ENCODE measurements at places on chromosomes 5 and 9. TPM values are rescaled to one million over a fixed set of nuclear protein-coding genes. Genes with fewer than 3 reads are reported as not detected.

FAM81B gene
- total RNA-seq = 4.3 TPM

TRAPPC13 gene
- total RNA-seq = 21.8 TPM

DNA sequence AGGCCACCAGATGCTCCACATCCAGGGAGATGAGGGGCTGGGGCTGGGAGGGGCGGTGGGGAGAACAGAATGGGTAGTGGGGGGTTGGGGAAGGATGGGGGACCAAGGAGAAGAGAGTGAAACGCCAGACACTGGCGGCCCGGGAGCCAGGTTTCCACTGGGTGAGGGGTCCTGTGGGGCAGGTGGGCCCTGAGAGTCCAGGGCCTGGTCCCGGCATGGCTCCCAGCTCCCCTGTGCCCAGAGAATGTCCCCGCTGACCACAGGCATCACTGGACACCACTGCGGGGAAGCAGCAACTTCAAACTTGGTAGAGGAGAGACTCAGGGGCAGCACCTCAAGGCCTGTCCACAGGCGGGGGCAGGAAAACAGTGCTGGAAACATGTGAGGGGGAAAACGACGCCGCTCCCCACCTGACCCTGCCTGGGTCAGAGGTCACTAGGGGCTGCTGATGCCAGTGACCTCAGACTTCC, 13.2 kb downstream of the NINJ1 start:
- peak; percentile 12 for DNase-seq

TCF7 gene
- 7.5 TPM for total RNA-seq

DNA sequence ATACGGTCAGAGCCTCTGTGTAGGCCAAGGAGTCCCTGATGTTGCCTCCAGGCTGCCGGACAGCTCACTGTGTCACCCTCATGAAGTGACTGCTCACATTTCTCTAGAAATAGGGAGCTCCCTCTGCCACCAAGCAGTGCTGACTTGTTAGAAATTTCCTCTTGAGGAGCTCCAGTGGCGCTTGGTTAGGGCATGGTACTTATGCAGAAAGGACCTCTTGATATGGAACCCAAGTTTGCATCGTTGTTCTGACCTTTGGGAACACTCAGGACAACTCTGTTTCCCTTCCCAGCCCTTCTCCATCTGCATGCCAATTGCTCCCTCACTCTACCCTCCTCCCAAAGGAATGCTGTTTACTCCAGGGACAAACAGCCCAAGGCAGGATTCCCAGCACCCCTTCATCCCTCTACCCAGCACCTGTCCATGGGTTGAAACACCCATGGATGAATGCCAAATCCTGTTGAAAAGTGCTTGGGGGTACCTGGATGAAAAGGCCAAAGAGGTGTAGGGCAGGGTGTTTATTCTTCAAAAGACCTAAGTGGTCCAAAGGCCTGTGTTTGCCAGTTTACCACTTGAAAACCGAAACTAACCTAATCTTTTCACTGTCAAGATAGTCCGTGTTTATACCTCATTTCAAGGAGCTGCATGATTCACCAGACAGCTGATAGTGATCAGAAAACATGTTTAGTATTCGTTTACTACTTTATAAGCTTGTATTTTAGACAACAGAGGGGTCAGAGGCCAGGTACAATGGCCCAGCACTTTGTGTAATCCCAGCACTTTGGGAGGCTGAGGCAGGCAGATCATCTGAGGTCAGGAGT, 51.1 kb downstream of the KLF4 start:
- no peak for DNase-seq

DNA sequence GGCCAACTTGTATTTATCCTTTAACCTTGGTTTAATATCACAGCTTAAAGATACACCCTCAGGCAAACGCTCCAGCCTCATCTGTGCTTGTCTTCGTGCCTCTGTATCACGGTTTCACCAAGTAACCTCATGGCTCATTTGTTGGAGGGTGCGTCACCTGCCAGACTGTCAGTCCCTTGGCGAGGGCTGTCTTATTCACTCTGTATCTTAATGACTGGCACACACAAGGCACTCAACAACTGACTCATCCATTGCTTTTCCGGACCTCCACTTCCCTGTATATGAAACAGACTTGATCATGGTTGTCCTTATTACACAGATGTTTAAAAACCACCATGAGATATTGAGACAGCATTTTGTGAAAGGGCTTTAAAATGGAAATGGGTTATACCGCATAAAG, 28.0 kb downstream of the LCP2 start:
- no peak for DNase-seq

DNA sequence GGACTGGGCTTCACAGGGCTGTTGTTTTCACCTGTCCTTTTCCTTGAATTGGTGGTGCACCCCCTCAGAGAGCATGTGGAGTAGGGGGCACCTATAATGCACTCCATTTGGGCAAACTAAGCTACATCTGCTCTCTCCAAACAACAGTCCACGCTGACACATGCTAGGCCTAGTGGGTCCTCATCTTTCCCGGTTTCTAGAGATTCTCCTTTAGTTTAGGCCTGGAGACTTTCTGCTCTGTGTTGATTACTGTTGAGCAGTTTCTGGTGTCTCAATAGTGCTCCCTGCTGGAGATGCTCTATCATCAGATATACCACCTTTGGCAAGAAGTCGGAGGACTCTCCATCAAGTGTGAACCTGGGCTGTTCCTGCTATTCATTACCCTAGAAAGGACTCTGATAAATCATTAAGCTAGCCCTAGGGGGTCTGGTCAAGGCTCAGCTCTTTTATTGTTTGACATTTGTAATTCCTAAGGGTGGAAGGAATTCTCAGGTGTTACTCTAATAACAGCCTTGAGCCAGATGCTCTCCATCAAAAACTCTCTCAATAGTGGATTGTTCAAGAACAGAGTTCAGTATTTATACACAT, 64.0 kb upstream of the FYB1 start:
- peak; percentile 40 for DNase-seq

KIF24 gene
- total RNA-seq = 3.9 TPM

GRCh38 chr5:111563031-111563822, 50.9 kb upstream of the STARD4 start:
- no peak for DNase-seq

DBH gene
- not detected for total RNA-seq

GRCh38 chr5:150129813-150130492, 25.7 kb downstream of the PDGFRB start:
- DNase-seq = no peak

- DNase-seq = no peak
Observed at GRCh38 chr9:110807956-110808598, 139.5 kb downstream of the MUSK start.

DNA sequence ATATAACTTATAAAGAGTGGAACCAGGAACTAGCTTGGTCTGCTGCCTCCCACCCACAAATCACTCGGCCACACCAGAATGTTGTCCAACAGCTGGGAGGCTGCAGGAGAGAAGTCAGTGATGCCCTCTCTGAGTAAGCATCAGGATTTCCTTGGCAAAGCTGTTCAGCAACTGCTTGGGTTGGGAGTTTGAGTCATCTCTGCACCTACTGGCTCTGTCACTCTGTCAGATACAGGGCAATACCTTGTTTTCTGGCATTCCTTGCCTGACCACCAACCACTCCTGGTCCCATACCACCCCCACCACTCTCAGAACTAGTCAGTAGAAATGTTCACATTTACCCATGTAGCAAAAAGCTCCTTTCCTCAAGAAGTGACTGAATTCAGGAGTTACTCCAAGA, 36.8 kb upstream of the GCNT4 start:
- DNase-seq = no peak

DNA sequence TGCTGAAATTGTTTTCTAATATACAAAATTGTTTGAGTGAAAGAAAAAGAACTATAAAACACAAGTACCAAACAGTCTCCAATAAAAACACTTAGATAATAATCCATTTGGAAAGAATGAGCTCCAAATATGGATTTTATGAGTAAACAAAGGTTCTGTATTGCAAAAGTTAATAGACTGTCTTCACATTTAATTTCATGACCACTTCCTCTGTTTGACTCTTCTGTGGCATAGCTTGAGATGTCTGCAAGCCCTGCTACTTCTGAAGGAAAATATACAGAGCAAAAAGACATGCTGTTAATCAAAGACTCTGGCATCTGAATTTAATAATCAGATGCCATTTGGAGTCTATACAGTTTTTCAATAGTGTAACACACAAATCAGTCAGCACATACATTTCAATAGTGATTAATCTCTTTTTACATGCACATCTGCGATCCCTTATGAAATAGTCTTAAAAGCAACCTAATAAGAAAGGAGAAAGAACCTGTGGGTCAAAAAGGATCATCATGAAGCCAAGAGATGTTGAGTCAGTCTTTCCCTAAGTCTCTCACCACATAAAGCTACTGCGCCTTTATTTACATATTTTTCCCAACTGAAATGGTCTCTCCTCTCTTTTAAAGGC, 165.4 kb upstream of the LHFPL2 start:
- DNase-seq = no peak

RGMB gene
- 11.8 TPM for total RNA-seq

GRCh38 chr9:37100327-37100726, 20.0 kb upstream of the ZCCHC7 start:
- no peak for DNase-seq

- DNase-seq = no peak
Observed at GRCh38 chr9:13809401-13809800, 504.5 kb downstream of the NFIB start.

DNA sequence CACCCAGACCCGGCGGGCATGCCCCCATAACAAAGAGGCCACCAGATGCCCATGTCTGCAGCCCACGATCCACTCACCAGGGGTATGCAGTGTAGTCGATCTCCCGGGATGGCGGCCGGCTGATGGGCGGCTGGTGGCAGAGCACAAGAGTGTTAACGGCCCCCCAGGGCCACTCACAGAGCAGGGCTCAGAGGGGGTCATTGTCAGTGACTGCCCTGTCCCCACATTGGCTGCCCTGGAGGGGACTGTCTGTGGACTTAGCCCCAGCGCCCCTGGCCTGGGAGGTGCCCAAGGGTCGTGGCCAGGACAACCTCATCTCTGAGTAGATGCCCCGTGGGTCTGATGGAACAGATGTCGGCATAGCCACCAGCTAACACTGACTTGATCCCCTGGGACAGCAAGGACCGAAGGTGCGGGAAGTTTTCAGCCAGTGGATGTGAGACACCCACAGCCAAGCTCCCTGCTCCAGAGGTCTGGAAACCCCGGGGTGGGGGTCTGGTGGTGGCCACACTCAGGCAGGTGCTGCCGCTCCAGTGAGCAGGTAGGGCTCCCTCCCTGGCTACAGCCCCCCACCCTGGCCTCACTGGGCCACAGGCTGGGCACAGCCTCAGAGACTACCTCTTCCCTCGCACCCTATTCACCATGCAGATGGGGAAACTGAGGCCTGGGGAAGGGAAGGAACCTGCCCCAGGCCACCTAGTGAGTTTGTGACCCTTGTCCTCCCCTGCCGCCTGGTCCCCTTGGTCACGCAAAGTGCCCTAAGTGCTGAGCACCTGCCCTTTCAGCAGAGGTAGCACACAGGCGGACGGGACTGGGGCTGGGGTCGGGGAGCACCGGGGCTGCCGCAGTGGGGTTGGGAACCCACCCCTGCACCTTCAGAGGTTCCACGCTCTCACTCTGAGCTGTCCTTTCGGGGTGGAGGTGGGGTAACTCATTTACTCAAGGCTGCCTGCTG, 38.1 kb upstream of the SARDH start:
- DNase-seq = peak; percentile 11

GRCh38 chr9:35675204-35675603, 1.5 kb downstream of the CA9 start:
- no peak for DNase-seq

DNA sequence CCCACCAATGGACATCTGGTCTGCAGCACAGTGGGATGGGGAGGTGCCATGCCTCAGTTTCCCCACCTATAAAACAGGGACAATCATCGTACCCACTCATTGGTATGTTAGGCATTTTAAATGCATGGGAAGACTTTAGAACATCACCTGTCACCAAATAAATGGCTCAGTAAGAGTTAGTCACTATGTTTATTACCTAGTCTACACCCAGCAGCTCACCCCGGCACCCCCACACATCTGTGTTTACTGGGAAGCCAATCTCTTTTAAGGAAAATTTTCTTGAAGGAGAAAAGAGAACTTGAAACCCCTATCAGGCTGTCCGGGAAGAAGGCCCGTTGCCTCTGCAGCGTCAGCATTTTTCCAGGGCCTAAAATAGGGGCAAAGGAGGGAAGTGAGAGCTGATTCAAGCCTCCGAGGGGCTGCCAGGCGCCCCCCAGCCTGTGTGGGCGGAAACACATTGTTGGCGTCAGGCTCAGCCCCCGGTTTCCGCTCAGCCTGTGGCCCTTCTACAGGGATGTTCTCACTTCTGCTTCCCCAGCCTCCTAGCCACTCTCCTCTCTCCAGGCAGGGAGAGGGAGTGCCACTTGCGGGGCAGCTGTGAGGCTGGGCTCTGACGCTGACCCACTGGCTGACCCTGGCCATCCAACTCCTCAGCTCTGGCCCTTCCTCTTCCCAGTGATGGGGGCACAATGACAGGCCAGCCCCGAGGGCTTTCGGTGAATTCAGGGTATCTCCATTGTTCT, 4.6 kb downstream of the CSF1R start:
- DNase-seq = peak; percentile 37

CCDC127 gene
- 10.2 TPM for total RNA-seq
